GM04504 (cell line): ENCODE measurements at places on chromosomes 11 and 22.
A peak's percentile ranks its signal among the peaks of the same experiment; 100 is the strongest.

GRCh38 chr11:117658809-117659208 lies 138.2 kb downstream of the DSCAML1 start:
- DNase-seq = no peak

DNA sequence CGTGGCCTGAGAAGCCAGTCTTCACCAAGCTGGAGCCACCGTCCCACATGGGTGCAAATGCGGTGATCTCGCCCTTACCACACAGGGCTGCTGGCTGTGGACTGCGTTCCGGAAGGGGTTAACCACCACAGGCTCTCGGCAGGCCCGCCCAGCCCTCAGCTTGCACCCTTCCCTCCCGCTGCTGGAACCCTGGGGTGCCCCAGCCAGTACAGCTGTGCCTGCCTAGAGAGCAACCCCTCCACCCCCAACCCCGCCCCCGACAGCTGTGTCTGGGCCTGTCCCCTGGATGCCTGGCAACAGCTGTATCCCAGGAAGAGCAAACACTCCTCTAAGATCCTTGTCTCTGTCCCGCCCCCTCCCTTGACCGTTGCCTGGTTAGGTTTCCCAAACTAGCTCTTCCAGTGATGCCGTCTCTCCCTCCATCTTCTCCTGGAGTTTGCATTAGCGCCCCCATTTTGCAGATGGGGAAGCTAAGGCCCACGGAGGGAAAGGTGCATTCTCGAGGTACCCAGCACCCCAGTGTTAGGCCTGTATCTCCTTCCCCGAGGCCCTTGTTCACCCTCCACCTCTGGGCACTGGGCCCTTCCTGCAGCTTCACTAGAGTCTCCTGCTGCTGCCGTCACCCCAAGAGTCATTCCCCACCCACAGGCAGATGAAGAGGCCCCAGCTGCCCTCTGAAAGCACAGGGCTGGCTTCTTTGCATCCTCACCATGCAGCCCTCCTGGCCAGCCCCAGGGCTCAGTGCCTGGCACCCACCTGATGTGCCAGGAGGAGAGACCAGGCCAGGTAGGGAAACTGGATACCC lies 12.6 kb upstream of the COX8A start:
- DNase-seq = no peak

- no peak for DNase-seq
These were observed 60.9 kb upstream of the EED start for GRCh38 chr11:86183694-86184093.

DNA sequence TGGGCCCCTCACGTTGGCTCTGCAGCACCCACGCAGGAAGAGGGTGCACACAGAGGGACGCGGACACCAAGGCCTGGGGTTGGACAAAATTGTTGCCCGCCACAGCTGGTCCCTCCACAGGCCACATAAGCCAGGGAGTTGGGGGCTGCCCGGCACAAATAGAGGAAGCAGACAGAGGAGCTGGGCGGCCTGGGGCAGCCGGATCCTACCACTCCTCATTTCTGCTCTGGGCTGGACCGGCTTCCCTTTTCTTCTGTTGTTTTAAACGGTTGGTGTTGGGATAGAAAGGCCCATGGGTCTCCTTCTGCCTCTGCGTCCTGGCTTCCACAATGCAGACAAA lies 36.4 kb upstream of the LINC01488 start:
- DNase-seq = no peak

- DNase-seq = no peak
These were observed 8.4 kb downstream of the MCHR1 start for GRCh38 chr22:40687706-40688105.

DNA sequence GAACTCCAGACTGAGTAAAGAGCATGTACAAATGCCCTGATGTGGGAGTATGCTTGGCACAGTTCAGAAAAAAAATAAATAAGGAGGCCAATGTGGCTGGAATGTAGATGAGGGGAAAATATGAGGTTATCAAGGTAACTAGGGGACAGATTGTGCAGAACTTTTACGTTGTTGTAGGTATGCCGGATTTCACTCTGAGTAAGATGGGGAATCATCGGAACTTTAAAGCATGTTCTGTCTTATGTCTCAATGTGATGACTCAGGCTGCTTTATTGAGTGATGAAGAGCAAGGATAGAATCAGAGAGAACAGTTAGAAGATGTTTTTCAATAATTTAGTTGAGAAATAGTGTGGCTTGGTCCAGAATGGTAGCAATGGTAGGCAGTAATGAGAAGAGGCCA lies 130.4 kb downstream of the C11orf87 start:
- no peak for DNase-seq

DNA sequence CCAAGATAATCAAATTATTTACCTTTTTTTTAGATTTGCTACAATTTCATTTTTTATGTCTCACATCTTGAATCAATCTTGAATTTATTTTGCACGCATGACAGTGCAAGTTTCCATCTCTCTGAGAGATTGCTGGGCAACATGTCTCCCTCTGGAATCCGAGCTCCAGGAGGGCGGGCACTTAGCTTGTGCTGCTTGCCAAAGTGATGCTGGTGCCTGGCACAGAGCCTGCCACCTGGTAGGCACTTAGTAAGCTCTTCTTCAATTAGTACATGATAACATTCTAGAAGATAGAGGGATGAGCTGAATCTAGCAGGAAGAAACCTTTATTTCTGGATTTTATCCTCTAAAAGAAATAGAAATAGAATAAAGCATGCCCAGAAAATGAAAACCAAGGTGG lies 27.5 kb upstream of the OR9I1 start:
- DNase-seq = no peak

DNA sequence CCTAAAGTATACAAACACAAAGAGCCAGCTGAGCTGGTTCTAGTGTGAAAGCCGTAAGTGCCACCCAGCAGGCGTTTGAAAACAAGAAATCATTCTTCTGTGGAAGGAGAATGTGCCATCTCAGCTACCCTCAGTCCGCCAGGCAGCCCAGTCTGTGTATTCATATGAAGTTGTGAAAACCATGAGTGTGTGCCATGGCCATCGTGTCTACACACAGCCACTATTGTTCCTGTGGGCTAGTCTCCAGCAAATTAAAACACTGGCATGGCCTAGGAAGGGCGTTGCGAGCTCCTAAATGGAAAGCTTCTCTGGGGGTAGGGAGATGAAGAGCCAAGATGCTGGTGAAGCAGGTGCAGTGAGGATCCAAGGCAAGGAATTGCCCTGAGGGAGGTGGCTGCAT lies 51.5 kb upstream of the HORMAD2 start:
- DNase-seq = no peak

GRCh38 chr22:43000441-43001175 lies 14.3 kb downstream of the PACSIN2 start:
- DNase-seq = no peak

DNA sequence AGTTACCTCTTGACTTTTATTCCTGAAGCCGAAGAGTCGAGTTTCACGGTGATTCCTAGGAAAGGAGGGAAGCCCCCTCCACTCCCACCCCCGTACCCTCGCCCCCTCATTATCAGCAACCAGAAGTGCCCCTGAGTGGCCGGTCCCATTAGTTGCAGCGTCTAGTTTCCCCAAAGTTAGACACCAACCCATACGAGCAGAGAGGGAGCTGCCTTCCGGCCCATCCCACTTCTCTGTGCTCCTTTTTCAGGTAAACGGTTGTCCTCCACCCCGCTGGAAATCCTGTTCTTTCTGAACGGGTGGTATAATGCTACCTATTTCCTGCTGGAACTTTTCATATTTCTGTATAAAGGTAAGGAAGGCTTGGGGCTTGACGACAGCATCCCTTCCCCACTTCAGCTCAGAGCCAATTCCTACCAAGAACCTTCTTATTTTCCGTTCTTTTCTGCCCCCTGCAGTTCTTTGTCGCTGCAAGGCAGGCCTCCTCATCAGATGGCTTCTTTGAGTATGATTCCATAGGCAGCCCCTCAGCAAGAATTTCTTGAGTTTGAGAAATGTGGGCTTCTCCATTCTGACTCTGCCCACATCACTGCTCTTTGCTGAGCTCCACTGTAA lies 701 bp downstream of the TMEM216 start:
- DNase-seq = no peak

DNA sequence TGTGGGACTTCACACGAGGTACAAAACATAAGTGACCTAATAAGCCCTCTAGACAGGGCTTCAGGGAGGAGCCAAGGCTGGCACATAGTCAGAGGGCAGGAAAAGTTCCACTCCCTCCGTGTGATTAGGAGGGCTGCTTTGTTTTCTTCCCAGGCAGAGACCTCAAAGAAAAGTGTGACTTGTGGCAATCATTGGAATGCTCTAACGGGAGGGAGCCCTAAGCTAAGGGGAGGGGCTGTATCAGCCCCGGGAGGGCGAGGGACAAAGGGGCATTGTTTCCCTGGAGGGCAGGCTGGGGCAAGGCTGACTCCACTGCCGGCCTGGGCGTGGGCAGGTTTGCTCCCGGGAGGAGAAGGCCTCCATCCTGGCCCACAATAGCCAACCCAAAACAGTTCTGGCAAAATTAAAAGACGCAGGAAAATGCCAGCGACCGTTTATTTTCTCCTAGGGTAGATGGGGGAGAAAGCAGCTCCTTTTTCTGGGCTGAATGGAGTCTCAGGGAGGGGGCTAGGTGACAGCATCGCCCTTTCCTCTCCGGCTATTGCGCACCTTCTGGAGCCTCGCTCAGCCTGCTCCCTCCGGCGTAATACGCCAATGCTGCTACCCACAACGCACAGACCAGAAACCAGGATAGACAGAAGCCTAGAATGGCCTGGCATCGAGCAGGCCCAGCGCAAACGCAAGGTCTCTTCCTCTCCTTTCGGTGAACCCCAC lies 60.2 kb downstream of the ENDOD1 start:
- no peak for DNase-seq

GRCh38 chr11:44246726-44247125 lies 63.2 kb downstream of the ALX4 start:
- DNase-seq = peak; percentile 48
